ENCODE measurements at places on chromosomes 13 and 19.

GRCh38 chr13:31310786-31311185 is 111.0 kb downstream of the B3GLCT start:
- no peak for DNase-seq

DNA sequence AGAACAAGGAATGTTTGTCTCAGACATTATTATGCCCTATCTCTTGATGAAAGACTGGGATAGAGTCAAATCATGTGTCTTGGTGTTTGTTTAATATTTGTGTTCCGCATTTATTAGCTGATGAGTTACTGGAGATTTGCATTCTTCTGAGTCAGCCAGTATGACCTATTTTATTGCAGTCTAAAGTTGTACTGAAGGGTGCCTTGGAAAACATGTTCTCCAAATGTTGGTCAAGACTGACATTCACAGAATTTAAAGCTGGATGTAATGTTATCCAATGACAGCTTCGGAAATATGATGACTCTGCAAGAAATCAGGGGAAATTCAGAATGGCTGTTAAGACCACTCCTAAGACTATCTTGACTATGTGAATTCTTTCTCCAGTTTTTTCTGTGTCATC is 134.0 kb downstream of the KCNRG start:
- DNase-seq: no peak

DNA sequence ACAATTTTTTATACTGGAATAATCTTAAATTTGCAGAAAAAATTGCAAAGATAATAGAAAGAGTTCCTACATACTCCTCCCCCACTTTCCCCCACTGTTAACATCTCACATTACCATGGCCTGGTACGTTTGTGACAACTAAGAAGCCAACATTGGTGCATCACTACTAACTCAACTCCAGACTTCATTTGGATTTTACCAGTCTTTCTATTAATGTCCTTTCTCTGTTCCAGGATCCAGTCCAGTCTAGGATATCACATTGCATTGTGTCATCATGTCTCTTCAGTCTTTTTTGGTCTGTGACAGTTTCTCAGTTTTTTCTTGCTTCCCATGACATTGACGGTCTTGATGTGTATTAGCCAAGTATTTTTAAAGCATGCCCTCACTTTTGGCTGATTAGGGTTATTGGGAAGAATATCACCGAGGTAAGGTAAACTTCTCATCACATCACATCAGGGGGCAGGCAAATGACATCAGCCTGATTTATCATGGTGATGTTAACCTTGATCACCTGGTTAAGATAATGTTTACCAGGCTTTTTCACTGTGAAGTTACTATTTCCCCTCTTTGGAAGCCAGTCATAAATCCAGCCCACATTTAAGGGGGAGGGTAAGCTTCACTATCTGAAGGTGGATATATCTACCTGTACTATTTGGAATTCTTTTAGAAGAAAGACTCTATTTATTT is 322.1 kb downstream of the ENOX1 start:
- no peak for DNase-seq

GRCh38 chr13:75666646-75667351 is 30.7 kb downstream of the LMO7 start:
- no peak for DNase-seq

DNA sequence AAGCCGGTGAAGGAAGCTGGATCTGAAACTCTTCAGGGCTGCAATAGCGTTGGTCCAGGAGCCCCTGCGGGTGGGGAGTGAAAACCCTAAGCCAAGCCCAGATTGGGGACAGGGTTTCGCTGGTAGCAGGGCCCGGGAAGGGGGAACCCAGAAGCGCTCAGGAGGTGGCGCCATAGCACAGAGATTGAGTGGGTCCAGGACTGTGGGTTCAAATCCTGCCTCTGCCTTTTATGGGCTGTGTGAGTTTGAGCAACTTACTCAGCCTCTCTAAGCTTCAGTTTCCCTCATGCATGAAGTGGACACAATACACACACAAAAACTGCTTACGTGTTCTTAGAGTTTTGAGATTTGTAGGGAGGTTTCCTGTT is 8.3 kb upstream of the SYCN start:
- peak; percentile 72 for DNase-seq

DNA sequence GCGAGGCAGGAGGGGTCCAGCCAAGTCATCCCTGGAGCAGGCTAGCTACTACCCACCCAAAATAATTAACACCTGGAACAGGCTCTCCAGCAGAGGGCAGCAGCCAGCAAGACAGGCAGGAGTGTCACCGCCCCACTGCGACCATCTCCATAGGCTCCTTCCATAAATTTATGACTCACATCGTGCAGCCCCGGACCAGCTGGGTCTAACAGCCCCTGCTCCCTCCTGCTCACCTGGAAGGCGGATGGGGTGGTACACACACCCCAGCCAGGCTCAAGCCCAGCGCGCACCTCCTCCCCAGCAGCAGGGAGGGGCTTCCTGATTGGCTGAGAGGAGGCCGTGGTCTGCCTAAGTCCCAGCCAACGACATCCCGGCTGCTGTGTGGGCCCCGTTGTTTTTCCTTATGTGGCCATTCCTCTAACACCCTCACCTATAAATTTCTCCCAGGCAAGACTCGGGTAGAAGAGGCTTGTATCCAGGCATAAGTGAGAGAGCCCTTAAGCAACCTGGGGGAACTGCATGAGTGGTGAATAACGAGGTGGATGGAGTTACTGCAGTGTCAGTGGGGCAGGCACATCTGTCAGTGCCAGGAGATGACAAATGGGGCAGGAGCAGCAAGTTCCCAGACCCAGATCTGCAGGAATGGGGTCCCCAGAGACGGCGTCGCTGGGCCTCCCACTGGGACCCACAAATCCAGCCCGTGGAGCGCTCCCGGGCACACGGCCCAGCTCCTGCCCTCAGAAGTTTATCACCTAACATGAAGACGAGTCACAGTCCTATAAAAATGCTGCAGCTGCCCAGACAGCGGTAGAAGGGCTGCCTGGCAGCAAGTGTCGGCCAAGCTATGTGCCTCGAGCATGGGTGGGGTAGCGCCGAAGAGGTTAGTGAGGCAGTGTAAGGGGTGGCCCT is 43.1 kb downstream of the CEBPG start:
- peak; percentile 78 for DNase-seq

GRCh38 chr13:77492982-77493381 is 42.5 kb upstream of the SCEL start:
- DNase-seq: peak; percentile 6

DNA sequence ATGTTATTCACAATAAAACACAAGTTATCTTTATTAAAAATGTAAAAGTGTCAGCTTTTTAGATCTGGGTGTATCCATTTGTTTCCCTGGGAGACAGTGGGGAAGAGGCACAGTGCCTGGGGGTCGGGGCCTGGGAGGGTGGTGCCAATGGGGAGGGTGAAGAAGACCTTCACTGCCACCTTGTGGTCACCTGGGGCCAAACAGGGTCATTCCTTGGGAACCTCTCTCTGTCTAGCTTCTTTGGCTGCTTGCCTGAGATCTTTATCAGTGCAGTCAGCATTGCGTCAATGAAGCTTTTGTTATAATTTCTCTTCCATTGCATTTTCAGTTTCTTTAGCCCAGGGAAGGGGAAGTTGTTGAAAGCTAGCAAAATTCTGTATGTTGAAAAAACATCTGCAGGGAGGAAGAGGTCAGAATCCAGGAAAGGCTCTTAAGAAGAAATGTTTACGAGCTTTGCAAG is 39.1 kb downstream of the PCDH8 start:
- DNase-seq: peak; percentile 66
